Ureter (tissue), 1 donor: ENCODE measurements at places on chromosomes 12 and 14. TPM values are rescaled to one million over a fixed set of nuclear protein-coding genes. Genes with fewer than 3 reads are reported as not detected.

The ASPG gene
- total RNA-seq: 6.4 TPM

The ENDOU gene
- 0.89 TPM for total RNA-seq

The MMP17 gene
- total RNA-seq: 2.0 TPM

The LMNTD1 gene
- total RNA-seq: not detected
